Activated T-cell treated with anti-CD3 and anti-CD28 coated beads for 1 hour (primary cell): ENCODE measurements at places on chromosomes 2 and 18.

DNA sequence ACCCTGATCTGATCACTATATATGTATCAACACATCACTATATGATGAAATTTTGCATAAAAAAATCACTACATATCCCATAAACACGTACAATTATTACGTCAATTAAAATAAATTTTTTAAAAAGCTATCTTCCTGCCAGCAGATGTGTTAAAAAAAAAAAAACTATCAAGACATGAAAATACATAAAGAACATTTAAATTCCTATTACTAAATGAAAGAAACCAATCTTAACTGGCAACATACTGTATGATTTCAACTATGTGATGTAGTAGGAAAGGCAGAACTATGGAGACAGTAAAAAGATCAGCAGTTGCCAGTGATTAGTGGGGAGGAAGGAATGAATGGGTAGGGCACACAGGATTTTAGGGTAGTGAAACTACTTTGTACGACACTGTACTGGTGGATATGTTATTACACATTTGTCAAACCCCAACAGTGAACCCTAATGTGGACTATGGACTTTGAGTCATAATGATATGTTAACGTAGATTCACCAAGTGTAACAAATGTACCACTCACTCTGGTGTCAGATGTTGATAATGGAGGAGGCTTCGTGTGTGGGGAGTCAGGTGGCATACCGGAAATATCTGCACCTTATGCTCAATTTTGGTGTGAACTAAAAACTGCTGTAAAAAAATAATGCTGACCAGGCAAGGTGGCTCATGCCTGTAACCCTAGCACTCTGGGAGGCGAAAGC is 27.4 kb downstream of the USP34 start:
- DNase-seq, result no peak

DNA sequence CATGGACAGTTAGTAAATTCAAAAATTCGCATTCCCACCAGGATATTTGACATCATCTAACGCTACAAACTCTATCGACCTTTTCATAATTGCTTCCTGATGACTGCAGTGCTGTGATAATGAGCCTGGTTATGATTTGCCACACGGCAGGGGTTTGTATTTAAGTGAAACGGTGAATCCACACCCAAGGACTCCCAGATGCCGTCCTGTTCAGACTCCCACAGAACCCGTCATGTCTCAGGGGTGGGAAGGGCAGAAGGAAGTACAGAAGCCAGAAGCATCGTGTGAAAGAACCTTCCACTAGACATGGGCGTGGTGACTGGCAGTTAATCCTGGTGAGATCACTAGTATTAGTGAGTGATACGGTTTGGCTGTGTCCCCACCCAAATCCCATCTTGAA is 91.2 kb upstream of the TMEM18 start:
- DNase-seq, result no peak

- DNase-seq, result no peak
Measured at GRCh38 chr18:48859311-48860268, 91.2 kb downstream of the SMAD7 start.

DNA sequence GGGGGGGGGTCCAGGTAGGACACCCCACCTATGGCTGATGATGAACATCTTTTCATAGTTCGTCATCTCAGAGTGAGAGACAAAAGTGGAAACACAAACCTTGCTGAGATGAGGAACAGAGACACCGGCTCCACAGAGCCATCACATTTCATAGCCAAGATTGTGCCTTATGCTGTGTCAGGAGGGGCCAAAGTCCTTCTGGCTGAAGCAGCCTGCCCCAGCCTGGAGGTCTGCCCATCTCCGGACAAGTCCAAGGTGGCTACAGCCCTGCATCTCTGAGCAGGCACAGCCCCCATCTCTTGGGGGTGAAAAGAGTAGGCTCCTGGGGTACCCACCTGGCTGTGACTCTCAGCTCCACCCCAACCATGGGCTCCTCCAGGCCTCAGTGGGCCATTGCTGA is 70.3 kb downstream of the ZBTB7C start:
- DNase-seq, result no peak

DNA sequence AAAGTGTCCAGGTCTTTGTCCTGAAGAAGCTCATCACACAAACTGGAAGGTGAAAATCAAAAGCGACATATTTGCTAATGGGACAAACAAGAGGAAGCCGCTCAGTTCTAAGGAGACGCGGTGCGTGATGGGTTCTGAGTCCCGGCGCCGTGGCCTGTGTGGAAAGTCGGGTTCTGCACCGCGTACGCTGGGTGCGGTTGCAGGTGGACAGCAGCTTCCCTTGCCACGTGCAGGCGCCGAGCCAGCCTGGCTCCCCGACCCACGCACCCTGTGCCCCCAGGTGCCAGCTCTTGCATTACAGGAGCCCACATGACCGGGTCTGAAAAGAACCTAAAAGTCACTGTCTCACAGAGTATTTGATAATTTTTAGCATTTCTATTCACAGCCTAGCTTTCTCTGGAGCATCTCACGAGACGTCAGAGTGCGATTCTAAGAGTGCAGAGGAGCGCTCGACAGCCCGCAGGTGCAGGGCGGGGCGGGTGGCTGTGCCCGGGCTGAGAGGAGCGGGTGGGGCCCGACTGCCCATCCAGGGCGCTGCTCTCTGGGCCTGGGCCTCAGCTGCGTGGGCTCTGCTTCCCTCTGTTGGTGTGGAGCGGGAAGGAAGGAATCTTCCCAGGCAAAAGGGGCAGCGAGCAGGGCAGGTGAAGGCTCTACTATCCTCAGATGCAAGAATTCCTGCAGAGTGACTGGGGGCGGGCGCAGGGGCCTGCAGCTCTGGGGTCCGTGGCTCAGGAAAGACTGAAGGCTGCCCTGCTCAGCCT is 39.4 kb downstream of the MYT1L start:
- no peak for DNase-seq

GRCh38 chr2:102137138-102137537 is 5.4 kb upstream of the IL1R1 start:
- DNase-seq, result no peak

GRCh38 chr2:199646439-199646838 is 188.7 kb upstream of the SATB2 start:
- DNase-seq, result no peak

GRCh38 chr2:42614838-42615237 is 46.4 kb downstream of the MTA3 start:
- DNase-seq, result no peak

GRCh38 chr2:147468963-147469362 is 375.9 kb upstream of the ACVR2A start:
- no peak for DNase-seq

DNA sequence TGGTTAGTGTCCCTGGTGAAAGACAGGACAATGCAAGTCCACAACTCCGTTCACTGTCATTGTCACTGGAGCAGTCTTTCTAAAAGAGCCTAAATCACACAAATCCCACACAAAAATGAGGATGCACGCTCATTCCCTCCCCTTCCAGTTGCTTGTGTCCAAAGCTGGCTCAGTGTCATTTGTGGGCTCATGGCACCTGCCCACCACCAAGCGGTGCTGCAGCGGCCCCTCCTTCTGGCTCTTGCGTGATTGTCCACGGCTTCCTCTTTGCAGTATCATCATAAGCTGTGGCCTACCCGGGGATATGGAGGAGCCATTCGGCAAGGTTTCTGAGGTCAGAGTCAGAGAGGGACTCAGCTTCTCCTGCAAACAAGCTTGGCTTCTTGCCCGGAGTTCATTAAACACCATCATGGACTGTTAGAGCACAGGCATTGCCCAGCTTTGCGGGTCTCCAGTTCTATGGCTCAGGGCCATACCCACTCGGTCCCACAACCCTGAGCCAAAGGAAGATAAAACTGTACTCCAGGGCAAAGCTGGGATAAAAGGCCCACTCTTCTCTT is 179.4 kb upstream of the AGAP1 start:
- DNase-seq, result no peak

- DNase-seq, result no peak
Measured at GRCh38 chr2:49255409-49255971, 101.2 kb upstream of the FSHR start.

GRCh38 chr2:126778561-126779501 is 119.9 kb upstream of the TEX51 start:
- no peak for DNase-seq

DNA sequence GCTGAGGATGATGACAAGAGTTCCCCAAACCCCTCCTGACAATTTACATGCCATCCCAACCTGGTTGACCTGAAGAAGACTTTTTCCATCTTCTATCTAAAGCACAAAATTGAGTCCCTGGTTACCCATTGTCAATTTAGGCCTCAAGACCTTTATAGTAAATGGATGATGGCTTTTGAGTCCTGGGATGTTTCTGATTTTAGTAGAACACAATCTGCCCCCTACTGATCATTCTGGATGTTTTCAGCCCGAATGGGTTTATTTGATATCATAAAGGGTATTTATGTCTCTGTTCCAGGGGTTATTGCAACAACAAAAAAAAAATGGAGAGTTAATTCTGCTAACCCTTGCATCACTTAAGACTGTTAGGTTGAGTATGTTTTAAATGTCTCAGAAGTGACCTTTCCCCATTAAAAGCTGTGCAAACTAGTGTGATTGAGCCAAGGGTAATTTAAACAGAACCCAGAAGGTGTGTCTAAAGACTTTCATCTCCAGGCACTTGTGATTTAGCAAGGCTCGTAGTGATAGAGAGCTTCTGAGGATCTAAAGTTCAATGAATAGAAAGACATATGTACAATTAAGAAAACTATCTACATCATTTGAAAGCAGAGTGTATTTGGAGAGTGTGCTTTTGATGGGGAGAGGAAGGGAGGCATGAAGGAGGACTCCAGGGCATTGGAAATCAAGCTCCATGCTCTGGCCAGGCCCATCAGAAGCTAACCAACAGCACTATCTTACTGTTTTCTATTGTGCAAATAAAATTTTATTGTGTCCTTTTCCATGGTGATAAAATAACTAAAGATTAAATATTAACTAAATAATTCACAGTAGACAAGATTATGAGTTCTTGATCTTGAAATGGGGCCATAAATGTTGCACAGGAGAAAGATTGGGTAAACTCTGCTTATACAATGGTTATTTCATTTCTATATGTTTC is 96.6 kb upstream of the NOSTRIN start:
- no peak for DNase-seq

DNA sequence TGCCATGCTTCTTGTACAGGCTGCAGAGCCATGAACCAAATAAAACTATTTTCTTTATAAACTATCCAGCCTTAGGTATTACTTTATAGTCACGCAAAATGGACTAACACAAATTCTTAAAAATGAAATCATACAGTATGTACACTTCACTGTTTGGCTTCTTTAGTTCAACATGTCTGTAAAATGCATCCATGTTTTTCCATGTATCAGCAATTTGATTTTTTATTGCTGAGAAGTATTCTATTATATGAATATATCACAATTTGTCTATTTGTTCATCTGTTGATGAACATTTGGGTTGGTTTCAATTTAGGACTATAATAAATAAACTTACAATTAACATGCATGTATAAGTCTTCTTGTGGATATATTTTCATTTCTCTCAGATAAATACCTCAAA is 182.1 kb downstream of the SCG2 start:
- DNase-seq, result no peak

DNA sequence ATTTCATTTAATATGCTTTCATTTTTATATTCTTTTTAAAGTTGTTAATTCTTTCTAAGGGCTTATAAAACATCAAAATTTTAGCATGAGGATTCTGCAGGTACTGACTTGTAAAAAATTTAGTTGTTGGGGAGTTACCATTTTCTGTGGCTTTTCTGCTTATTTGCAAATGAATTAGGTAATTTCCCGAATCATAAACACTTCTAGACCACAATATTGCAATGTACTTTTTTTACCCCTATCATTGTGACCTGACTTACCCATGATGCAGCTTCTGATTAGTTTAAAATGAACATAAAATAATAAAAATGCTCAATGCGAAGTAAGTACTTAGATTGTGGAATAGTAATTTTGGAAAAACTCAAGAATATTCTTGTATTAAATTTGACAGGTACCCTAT is 11.4 kb downstream of the ARL6IP6 start:
- no peak for DNase-seq

DNA sequence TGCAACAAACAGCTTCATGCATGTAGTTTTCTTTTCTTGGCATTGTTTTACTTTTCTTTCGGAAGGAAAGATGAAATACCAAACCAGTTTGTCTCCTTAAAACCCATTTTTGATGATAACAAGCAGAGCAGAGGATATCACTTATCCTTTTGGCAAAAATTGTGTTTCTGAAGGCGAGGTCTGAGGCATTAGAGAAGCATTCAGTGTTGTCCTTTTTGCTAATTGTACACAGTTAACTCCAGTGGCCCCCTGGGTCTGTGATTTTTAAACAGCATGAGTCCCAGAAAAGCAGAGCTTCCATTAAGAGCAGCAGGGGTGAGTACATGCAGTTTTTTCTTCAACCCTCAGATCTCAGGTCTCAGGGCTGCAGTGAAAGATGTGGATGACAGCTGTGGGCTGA is 41.3 kb downstream of the TTC39C start:
- no peak for DNase-seq

DNA sequence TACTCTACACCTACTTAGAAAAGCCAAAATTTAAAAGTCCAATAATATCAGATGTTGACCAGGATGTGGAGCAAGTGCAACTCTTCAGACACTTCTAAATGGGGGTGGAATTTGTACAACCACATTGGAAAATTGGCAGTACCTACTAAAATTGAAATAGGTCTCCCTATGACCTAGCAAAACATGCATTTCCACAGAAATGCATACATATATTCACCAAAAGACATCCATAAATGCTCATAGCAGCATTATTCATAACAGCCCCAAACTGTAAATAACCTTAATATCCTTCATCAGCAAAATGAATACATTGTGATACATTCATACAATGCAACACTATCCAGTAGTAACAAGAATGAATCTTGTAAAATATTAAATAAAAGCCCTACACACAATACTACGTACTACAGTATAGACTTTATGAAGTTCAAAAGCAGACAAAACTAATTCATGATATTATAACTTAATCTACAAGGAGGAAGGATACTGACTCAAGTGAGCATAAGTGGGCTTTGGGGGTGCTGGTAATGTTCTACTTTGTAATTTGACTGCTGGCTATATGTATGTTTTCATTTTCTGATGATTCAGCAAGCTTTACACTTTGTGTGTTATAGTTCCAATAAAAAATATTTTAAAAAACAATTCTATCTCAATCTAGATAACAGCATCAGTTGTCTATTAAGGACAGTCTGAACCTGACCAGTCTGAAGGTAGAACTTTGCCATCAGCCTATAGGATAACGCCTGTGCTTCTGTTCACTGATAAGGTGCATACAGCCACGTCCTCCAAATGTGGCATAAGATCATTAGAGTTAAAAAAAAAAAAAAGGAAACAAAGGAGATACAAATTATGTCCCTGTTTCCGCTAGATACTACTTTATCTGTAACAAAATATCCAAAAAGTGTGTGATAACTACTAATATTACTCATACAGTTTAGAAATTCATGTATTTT is 6.6 kb upstream of the TNFRSF11A start:
- no peak for DNase-seq

DNA sequence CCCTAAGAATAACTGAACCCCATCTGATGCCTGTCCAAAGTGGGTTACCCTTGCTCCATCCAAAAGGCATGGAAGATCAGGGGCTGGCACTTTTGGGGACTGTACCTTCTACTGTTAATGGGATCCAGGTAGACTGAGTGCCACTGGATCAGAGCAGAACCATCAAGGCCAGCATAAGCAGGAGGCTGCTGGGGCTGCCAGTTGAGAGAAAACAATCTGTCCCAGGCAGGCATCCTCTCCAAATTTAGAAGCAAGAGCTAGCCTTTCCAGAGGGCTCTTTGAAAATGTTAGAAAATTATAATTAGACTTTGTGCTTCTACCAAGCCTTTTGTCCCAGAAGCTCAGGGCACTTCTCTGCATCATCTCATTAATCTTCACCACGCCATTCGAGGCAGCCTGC is 245.6 kb downstream of the CDH20 start:
- DNase-seq, result no peak

GRCh38 chr2:173828189-173829142 is 136.7 kb downstream of the SP3 start:
- no peak for DNase-seq
